ENCODE measurements at places on chromosomes 3 and 15.

DNA sequence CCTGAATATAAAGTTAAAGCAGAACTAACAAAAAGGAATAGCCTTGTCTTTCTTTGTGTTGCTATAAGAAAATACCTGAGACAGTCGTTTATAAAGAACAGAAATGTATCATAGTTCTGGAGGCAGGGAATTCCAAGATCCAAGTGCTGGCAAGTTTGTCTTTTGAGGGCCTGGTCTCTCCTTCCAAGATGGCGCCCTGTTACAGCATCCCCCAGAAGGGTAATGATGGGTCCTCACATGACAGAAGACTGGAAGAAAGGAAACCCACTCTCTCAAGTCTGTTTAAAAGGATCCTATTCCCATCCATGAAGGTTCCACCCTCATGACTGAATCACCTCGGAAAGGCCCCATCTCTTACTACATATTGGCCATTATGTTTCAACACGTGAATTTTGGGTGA lies 435.1 kb downstream of the MAGI1 start:
- DNase-seq: no peak

DNA sequence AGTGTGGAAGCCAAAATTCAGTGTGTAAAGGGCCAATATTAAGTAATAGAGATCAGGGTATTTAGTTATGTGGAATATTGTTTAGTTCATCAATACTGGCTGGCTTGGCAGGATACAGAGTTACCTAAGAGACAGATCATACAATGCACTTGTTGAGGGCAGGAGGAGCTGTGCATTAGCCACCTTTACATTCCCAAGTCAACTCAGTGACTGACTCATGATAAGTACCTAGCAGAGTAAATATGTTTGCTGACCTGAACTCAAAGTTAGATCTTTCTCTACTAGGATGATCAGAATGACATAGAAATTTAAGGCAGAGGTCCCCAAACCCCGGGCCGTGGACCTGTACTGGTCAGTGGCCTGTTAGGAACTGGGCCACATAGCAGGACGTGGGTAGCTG lies 3.5 kb upstream of the ABHD17C start:
- no peak for DNase-seq

DNA sequence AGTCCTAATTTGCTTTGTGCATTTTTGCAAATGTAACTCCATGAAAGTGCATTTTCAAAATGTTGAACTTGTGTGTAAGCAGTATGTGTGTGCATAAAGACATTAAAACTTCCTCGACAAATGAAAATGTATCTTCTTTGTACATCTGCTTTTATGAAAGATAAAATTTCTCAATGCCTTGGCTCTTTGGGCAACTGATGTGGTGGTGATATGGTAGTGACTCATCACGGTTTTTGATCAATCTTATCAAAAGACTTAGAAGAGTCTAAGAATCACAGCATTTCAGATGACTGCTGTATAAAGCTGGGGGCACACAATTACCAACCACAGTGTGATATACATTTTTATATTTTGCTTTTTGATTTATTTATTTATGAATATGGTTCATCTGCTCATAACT lies 5.4 kb upstream of the MASP1 start:
- DNase-seq: no peak

DNA sequence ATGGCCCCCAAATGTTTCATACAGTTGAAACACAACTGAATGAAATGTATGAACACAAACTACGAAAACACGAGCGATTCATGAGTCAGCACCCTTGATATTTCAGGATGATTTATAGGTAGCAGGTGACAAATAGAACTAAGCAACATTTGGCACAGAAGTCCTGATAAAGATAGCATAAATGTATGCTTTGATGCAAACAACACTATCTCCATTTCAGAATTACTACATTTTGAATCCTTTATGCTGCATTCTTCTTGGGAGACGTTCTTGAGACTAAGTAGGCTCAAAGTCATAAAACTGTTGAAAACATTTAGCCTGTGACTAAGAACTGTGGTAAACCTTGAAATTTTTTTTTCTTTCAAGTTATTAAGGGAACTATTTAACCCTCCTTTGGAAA lies 200.3 kb upstream of the ICE2 start:
- no peak for DNase-seq

DNA sequence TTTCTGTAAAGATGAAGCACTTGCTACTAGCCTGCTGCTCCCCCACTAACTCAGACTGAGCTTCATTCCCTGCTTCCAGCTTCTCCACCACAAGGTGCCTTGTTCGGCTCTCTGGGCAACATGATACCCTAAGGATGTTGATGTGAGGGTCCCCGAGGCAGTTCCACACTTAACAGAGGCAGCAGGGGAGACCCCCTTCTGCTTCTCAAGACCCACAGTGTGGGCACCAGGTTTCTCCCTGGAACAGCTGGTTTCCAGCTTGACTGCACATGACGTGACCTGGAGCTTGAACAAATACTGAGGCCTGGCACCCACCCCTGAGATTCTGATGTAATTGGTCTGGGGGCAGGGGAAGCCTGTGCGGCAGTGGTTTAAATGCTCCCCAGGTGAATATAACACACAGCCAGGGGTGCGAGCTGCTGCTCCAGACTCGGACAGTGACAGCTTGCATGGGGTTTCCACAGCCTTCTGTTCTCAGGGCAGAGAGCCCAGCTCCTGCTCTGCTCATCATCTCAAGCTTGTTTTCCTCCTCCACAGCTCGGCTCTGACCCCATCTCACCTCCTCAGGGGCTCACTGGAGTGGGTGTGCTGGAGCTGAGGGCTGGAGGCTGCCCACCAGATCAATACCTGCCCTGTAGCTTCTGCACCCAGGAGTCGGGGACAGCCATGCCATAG lies 95.0 kb upstream of the HACD2 start:
- DNase-seq: no peak

DNA sequence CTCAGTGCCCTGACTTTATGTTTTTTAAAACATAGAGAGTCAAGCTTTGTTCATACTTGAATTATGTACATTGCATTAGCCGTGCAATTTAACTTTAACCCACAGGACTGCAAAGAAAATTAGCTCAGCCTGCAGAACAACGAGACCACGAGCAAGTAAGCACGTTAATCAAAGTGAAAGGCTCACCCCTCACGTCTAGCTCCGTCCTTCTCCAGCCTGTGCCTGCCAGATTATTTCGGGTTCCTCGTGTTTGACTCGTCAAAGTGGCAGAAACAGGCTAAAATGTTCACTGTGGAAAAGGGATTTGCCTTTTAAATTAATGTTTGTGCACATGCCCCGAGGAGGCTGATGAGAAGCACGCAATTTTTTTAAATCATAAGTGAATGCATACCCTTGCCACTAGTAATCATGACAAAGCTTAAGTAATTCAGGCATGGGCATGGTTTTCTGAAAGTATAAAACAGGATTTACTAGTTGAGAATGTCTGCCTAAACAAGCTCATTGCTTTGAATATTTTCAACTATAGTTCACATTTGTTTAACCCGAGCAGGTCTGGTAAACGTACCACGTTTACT lies 15.3 kb downstream of the ZBTB38 start:
- DNase-seq: no peak

GRCh38 chr3:177338697-177339219 lies 141.5 kb upstream of the TBL1XR1 start:
- no peak for DNase-seq

GRCh38 chr15:95829062-95829461 lies 501.4 kb upstream of the NR2F2 start:
- no peak for DNase-seq

- no peak for DNase-seq
Observed at GRCh38 chr3:32743934-32744333, 58.9 kb downstream of the CNOT10 start.

GRCh38 chr3:188185717-188186251 lies 31.8 kb downstream of the LPP start:
- no peak for DNase-seq

- DNase-seq: no peak
Observed at GRCh38 chr3:146473726-146474125, 4.4 kb upstream of the PLSCR2 start.

- no peak for DNase-seq
Observed at GRCh38 chr3:40828741-40829415, 304.1 kb downstream of the ZNF621 start.

- DNase-seq: peak; percentile 78
Observed at GRCh38 chr15:20340931-20341661, 200.5 kb downstream of the GOLGA6L6 start.

- no peak for DNase-seq
Observed at GRCh38 chr15:98650417-98651035, 2.2 kb downstream of the IGF1R start.

DNA sequence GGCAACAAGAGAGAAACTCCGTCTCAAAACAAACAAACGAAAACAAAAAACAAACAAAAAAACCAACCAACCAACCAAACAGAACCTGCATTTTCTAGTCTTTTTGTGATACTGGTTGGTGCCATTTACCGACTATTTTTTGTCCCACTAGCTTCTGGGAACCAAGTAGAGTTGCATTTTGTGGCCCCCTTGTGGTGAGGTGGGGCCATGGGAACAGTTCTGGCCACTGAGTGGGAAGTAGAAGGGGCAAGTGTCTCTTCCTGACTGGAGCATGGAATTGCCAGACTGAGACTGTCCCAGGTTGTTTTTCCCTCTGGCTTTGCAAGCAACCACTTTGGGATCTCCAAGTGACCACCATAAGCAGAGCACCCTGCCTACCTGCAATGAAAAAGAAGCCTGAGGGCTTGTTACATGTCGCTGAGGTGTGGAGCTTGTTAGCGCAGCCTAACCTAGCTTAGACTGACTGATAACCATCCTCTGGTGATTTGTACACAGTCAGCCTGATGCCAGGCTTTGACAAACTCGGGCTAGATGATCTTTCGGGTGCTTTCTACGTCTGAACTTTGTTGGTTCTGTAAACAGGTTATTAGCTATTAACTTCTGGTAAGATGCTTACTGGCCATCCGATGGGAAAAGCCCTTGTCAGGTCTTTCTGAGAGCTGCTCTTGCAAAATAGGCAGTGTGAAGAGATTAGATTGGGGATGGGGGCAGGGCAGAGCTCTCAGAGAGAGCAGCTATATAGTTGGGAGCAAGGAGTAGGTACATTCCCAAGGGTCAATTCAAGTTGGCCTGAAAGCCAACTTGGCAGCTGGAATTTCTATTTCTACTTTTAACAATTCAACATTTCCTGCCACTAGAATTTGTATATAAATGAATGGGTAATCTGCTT lies 172.2 kb downstream of the SSR3 start:
- DNase-seq: no peak

GRCh38 chr3:64616953-64617352 lies 70.8 kb downstream of the ADAMTS9 start:
- no peak for DNase-seq

DNA sequence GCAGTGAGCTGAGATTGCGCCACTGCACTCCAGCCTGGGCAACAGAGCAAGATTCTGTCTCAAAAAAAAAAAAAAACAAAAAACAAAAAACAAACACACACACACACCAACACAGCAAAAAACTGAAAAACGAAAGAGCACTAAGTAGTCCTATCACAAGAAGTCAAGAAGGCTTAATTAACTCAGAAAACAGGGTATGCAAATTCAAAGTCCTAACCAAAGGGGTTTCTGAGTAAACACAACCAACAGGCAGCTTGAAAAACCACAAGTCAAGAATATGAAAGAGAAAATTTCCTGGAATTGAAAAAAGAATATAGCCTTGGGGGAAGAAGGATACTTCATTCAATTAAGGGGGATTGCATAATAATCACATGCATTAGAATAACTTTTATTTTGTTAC lies 37.7 kb upstream of the PARP14 start:
- no peak for DNase-seq

DNA sequence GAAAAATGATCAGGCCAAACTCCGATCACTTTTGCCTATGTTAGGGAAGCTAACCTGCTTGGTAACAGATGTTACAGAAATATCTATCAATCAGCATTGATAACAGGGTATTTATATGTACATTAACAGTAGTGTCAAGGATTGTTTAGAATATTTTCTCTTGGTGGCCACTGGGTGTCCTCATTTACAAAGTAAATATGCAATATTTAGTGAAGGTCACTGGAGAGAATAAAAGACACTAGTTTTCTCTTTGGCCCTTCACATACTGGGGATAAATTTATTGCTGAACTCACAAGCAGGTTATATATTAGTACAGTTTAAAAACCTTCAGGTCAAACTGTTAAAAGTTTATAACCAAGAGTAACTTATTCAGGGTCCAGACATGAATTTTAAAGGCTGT lies 69.0 kb downstream of the TIGIT start:
- no peak for DNase-seq

DNA sequence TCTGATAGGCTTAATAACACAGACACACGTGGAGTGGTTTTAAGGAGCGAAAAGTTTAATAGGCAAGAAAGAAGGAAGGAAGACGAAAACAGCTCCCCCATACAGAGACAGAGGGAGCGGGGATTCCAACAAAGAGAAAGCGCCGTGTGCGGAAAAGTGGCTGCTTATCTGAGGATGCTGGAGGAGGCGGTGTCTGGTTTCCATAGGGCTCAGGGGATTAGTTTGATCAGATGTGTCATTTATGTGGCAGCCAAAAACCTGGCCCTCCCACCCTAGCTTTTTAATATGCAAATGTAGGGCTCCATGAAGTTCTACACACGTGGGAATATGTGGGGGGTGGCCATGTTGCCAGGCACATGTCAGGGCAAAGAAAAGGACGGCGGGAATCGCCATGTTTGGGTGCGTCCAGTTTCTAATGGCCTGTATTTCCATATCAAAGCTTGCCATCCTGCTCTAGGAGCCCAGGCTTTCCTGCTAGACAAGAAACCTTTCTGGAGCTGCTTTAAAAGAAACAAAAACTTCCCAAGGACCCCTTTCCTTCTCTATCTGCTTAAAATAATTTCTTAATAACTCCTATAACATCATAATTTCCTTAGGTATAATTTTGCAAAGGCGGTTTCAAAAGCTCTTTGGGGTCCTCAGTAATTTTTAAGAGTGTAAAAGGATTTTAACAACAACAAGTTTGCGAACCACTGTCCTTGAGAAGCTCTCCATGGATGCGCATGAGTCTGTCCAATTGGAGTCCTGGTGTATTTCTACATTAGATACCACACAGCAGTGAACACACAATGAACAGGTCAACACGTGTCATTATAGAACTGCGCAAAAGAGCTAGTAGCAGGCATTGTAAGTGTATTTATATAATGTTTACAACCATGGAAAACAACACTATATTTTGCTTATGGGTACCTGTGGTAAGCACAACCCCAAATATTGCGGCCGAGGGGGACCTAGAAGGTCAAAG lies 622 bp upstream of the ZNF589 start:
- DNase-seq: no peak

DNA sequence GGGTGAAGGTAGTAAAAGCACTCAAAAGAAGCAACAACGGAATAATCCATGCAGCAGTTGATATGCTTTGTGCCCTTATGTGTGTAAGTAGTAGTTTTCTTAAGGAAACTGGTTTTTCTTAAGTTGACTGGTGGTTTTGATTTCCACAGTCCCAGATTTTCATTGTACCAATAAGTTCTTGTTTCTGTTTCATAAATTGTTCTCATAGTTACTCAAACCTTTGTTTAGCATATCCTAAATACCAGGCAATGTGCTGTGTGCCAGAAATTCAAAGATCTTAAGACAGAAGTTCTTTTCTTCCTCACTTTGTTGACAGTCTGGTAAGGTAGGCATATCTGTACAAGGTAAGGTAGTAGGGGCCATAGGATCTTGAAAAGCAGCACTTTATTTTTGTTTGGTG lies 40.0 kb downstream of the DNAJC13 start:
- DNase-seq: no peak

GRCh38 chr15:90230071-90230494 lies 3.7 kb downstream of the CIB1 start:
- DNase-seq: no peak

All from T-helper 1 cell (primary cell).